ENCODE measurements at places on chromosomes 3 and 15. TPM values are rescaled to one million over a fixed set of nuclear protein-coding genes. Genes with fewer than 3 reads are reported as not detected.

Gene SMCO1
- 0.13 TPM for total RNA-seq

Gene CYP8B1
- total RNA-seq, result 0.30 TPM

Gene DGKG
- total RNA-seq, result 0.16 TPM

Gene MST1R
- 1.3 TPM for total RNA-seq

Gene SCN5A
- total RNA-seq, result 1.9 TPM

Gene FBXL22
- total RNA-seq, result 1.6 TPM

Gene EIF3J
- total RNA-seq, result 96.7 TPM

Gene ADGRG7
- total RNA-seq, result not detected

Gene BCHE
- total RNA-seq, result 0.34 TPM

Gene RARB
- 35.9 TPM for total RNA-seq

Gene ATP2C1
- total RNA-seq, result 46.9 TPM

Gene COL6A5
- total RNA-seq, result 0.12 TPM

Gene KCNMB2
- total RNA-seq, result 1.7 TPM

Gene MAP6D1
- total RNA-seq, result 2.3 TPM

Gene SH2D7
- not detected for total RNA-seq

DNA sequence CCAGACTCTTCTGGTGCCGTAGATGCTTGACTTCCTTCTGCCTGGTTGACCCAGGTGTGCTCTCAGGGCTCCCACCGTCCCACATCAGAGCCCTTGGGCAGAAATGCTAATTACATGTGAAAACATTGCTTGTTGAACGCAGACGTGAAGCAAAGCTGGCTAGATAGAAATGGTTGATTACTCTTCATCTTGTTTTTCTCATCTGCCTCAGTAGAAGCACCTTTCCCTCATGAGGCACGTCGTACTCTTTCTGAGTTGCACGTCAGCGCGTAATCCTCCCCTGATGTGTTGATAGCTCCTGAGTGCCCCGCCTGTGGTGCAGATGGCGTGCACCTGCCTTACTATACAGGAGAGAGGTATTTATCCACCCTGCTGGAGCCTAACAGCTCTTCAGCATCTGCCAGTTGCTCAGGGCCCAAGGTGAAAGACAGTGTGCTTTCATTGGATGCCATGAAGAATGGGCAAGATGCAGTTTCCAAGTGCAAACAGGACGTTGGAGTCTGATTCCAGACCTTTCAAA, 18.1 kb downstream of the MAP6D1 start:
- no peak for ATAC-seq

- ATAC-seq, result no peak
Measured at GRCh38 chr3:93843981-93844380, 129.7 kb downstream of the PROS1 start.

- ATAC-seq, result no peak
Measured at GRCh38 chr15:52414936-52415335, 113.7 kb downstream of the MYO5A start.

DNA sequence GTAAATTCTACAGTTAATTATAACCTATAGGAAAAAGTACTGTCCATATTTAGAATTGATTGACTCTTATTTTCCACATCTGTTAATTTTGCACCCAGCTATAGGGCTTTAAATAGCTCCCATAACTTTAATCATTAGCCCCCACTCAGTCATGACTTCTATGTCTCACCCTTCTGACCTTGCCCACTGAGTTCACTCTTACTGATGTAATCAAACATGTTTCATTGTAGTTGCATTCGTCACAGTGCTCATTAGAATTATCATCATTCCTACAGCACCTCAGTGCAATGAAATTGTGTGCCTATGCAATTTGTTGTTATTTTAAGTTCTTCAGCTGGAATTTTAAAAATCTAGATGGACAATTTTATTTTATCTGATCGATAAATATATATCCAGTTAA, 151.4 kb downstream of the TIGIT start:
- peak; percentile 66 for ATAC-seq

- ATAC-seq, result peak; percentile 42
Measured at GRCh38 chr3:61008998-61009380, 242.3 kb downstream of the FHIT start.

GRCh38 chr3:193998123-193998448, 137.9 kb upstream of the HES1 start:
- no peak for ATAC-seq

- ATAC-seq, result no peak
Measured at GRCh38 chr15:67074886-67075229, 9.5 kb downstream of the SMAD3 start.

- ATAC-seq, result peak; percentile 87
Measured at GRCh38 chr3:142027735-142028134, 121.6 kb downstream of the TFDP2 start.

DNA sequence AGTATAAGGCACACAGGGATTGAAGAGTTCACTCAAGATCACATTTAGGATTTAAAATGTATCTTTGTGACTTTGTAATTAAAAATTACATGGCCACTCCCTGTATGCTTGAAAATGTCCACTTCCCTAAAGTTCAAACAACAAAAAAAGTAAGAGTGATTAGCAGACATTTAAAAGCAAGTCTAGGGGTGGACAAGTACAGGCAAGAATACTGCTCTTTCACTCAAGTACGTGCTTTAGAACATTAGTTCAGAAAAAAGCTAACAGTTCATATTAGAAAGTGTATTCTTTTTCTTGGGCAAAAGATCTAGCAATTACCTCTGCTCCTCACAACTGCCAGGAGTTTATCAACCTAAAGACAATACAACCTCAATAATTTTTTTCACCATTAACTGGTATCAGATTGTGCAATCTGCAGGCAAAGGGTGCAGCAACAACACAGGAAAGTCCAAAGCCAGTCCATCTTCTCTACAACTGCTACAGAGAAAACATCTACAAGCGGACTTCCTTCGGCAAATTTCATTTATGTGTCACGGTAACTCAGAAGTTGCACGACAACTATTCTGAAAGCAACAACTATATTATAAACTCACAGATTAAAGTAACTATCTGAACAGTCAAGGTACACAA, 18.1 kb downstream of the CHSY1 start:
- ATAC-seq, result no peak

GRCh38 chr3:61839256-61839655, 277.9 kb downstream of the PTPRG start:
- ATAC-seq, result no peak

DNA sequence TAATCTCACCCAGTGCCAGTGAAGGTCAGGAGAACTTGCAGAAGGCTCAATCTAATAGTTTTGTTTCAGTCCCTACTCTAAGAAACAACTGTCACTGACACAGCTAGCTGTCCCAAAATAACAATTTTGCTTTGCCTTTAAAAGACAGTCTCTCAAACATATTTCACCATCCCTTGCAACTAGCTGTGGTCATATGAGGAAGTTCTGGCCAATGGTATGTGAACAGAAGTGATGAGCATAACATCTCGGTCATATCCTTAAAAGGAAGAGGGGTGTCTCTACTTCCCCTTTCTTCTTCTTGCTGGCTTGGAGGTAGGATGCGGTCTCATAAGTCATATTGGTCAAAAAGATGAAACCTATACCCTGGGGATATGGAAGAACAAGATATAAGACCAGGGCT, 198.1 kb downstream of the NEK10 start:
- no peak for ATAC-seq

GRCh38 chr3:149489060-149489690, 14.7 kb downstream of the TM4SF4 start:
- no peak for ATAC-seq

- no peak for ATAC-seq
Measured at GRCh38 chr3:50581459-50581842, 12.1 kb downstream of the HEMK1 start.

GRCh38 chr3:127800508-127800907, 21.8 kb downstream of the MGLL start:
- ATAC-seq, result no peak

- ATAC-seq, result no peak
Measured at GRCh38 chr15:29276366-29276765, 6.7 kb upstream of the NSMCE3 start.

- ATAC-seq, result no peak
Measured at GRCh38 chr15:43196760-43197548, 11.8 kb downstream of the CCNDBP1 start.

DNA sequence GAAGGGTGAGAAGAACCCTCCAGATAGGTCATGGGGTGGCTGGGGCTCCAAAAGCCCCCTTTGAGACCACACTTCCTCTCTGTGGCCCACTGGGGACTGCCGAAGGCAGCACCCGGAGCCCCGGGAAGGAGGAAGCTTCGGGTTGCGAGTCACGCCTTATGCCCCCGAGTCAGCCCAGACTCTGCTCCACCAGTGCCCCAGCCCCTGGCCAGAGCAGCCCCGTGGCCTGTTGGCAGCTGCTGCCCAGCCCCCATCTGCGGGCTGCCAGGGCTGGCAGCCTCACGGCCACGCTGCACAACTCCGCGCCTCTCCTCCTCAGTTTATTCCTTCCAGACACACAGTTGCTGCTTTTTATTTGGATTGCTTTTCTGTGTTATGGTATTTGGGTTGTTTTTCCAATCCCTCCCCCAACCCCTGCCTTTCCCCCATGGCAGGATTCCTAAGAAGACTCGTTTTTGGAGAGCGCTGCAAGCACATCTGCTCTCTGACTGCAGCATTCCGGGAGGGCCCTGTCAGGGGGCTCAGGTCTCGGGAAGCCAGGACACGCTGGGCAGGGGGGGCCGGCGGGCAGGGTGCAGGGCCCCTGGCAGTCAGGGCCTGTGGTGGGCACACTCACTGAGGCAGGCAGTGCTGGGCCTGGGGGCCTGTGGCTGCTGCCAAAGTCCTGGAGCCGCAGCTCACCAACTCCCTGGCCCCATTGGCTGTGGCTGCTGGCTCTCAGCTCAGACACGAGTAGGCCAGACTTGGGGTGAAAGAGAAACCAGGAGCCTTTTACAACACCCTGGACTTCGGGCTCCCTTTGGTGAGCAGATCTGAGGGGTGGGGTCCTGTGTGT, 20.2 kb downstream of the MAGEF1 start:
- no peak for ATAC-seq

DNA sequence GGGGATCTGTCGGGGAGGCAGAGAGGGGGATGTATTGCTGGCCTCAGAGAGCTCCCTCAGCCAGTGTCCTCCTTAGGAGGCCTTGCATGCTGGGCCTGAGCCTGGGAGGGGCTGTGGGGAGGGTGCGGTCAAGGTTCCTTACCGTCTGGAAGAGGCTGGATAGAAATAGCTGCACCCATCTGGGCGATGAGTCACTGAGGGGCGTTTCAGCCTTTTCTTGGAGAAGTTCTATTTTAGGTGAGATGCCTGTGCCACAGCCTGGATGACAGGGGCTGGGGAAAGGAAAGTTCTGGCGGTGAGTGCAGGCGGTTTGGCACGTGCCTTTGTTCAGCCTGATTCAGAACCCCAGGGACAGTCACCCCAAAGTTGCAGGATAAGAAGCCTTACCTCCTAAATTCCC, 35.7 kb upstream of the APEH start:
- ATAC-seq, result peak; percentile 70

DNA sequence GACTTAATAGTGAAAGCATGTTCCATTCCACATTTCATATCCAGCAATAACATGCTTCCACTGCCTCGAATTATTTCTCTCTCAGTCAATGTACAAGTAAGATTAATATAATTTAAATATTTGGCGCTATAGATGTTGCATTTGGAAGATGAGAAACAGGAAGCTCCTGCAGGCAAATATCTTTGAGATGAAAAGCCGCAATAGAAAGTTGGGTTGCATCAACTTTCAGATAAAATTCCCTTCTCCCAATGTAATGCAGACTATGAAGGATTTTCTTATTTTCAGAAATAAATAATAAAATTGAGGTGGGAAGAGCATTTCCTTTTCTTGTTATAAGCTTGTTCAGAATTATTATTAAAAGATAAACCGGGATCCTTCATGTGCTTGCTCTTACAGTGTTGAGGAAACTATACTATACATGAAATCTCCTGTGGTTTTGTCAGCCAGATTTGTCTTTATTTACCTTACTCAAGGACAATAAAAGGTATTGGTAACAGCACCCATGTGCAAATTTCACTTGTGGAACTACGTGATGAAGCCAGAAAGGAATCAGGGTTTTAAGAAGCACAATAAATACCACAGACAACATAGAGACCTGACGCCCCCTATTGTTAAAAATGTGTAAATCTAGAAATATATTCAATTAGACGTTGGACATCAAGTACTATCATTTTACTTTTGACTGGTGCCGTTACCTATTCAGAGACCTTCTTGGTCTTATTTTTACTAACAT, 307.0 kb downstream of the ARPP21 start:
- peak; percentile 16 for ATAC-seq

- peak; percentile 78 for ATAC-seq
Measured at GRCh38 chr3:177294221-177294620, 96.9 kb upstream of the TBL1XR1 start.

GRCh38 chr3:129558772-129559564, 16.0 kb downstream of the H1-8 start:
- ATAC-seq, result no peak

DNA sequence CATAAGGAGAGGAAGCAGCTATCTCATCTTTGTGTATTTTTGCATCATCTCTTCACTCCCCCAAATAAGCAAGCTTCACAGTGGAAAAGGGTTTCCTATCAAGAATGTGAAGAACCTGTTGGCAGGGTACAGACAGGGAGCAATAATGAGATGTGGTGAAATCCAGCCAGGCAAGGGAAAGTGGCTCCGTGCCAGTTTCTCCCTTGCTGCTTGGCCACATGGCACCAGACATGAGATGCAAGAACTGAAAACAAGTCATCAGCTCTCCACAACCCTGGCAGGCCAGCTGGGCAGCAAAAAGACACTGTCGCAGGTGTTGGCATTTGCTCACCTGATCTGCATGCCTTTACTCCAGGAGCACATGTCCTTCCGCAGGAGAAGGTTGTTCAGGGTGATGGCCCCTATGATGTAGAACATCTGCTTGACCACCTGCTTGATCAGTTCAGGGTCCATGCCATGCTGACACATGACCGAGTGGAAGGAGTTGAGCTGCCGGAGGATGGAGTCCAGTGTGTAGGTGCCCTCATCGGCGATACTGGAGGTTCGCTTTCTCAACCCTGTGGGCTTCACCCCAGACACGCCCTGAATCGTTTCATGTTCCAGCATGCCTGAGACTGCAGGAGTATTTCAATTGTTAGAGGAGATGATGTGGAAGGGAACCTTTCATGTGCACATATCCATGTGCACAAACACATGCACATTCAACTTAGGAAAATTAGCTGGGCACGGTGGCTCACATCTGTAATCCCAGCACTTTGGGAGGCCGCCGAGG, 23.3 kb upstream of the MYO5C start:
- ATAC-seq, result no peak

GRCh38 chr3:193396451-193397244, 18.1 kb upstream of the ATP13A5 start:
- no peak for ATAC-seq

- no peak for ATAC-seq
Measured at GRCh38 chr15:101171954-101172353, 79.9 kb downstream of the CHSY1 start.

DNA sequence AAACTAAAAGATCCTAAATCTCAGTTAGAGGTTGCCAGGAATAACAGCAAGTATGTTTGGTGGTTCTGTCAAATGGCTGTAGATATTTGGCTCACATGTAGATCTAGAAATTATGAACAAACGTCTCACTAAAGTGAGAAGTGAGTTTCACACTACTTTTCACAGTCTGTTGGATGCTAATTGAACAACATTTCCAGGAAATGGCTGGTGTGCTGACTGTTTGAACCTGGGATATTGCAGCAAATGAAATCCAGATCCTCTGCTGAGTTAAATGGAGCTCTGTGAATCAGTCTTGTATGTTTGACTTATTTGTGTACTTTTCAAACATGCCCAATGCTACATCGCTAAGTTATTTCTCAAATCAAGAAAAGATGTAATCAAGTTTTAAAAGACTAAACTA, 21.3 kb upstream of the RSL24D1 start:
- peak; percentile 42 for ATAC-seq

GRCh38 chr3:155835341-155836071, 18.7 kb downstream of the SLC33A1 start:
- ATAC-seq, result no peak

All from motor neuron (in vitro differentiated cells).